DMS79 treated with DMSO at 0.1 percent for 48 hours (cell line): ENCODE measurements at places on chromosomes 1 and 21.

GRCh38 chr1:29317063-29317915, 81.0 kb downstream of the PTPRU start:
- no peak for DNase-seq

GRCh38 chr1:162193221-162193620, 123.7 kb downstream of the NOS1AP start:
- no peak for DNase-seq

- no peak for DNase-seq
These were observed 506 bp downstream of the MYOM3 start for GRCh38 chr1:24111262-24111995.

DNA sequence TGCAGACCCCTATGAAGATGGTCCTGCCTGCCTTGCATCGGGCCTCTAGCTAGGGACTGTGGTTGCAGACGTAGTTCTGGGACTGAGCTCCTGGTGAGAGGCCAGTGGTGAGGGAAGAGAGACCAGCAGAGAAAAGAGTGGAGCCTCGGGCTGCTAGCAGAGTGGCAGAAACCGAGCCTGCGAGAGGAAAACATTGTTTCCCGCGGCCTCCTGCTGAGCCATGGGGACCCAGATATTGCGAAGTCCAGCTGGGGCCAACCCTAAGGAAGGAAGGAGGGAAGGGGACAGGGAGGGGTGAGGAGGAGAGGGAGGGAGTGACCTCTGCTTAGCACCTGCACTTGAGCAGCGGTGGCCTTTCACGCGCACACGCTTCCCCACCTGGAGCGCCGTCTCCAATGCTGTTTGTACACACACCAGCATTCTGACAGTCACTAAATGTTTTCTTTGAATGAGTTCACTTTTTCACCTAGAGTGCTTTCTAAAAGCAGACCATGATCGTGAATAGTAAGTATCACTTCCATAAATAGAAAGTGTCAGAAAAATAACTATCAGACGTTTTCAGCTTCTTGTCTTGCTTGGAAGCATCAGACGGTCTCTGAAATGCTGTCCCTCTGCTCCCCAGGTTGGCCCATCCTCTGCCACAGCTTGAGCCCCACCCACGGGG, 2.5 kb upstream of the FNDC10 start:
- DNase-seq: no peak

DNA sequence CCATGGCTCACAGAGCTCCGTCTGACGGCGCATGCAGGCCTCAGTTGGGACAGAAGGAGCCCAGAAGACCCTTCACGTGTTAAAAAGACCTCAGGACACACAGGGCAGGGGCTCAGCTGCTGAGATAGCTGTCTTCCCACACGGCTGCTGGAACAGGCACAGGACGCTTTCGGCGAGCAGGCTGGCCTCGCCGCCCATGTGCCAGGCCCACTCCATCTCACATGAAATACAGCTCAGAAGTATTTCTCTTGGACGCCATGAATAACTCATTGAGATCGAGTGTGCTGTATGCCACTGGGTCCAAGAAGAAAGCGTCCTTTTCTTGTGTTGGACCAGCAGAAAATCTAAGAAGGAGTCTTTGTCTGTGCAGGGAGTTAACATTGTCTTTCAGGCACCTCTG, 69.6 kb downstream of the SIM2 start:
- DNase-seq: no peak

GRCh38 chr21:41071258-41072171, 96.4 kb upstream of the BACE2 start:
- DNase-seq: no peak

DNA sequence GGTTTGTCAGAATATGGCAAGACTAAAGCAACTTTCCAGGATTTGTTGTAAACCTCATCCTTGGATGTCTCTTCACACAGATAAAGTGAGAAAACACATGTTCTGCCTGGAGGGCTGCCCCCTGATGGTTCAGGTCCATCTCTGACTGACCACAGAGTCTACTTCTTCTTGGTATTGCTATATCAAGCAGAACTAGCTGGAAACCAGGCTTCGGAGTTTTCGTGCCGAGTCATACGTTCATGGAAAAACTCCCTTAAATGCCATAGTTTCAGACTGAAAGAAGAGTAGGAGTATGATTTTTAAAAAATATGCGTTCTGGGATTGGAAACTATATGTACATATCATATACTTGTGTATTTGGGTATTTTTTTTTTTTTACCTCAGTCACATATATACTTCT, 5.8 kb downstream of the OR10T2 start:
- no peak for DNase-seq

DNA sequence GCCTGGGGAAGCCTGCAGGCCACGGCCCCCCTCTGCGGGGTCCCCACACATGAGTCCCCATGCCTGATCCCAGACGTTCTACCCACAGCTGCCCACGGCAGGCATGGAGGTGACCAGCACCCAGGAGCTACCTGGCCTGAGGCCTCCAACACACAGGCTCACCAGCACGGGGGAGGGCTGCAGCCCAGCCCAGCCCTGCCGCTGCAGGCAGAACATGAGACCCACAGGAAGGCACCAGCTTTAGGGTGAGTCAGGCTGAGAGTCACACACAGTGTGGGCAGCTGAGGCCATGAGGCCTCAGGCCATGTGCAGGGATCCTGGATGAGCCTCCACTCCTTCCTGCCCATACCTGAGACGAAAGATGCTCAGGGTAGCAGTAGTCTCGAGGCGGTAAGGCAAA, 121.1 kb downstream of the PSMG1 start:
- no peak for DNase-seq

DNA sequence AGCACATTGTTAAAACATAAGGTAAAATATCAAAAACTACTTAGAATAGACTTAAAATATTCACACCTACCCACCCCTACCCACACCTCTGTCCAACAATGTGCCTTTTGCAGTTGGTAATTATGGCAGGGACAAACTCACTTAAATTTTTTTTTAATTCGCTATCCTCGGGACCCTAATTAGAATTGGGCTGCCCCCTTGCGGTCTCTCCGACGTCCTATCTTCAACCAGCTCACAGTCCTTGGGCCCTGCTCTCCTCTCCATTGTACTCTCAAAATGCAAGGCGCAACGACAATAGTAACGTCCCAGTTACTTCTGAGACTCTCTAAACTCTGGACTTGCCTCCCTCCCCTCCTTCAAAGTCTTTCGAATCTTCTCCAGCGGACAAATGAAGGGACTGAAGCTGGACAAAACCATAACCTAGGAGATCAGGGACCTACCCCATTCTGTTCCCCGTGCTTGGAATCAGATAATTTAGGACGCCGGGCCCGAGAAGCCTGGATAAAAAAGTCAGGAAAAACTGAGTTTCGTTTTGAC, 1.1 kb upstream of the CIART start:
- DNase-seq: peak; percentile 81

DNA sequence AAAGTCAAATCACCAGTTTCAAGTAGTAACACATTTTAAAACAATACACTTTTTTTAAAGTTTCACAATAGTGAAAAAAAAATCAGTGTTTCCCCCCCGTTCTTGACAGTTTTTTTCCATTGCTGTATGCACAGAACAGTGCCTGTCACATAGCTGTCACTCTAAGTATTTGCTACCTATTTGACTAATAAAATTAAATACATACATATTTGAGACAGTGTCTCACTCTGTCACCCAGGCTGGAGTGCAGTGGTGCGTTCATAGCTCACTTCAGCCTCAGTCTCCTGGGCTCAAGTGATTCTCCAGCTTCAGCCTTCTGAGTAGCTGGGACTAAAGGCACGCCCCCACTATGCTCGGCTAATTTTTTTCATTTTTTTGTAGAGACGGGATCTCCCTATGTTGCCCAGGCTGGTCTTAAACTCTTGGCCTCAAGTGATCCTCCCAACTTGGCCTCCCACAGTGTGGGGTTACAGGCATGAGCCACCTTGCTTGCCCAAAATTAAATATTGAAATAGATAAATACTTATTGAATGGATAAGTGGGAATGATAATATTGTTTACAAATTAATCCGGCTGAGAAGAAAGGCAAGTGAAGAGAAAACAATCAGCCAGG, 12.6 kb upstream of the RHBG start:
- peak; percentile 39 for DNase-seq

DNA sequence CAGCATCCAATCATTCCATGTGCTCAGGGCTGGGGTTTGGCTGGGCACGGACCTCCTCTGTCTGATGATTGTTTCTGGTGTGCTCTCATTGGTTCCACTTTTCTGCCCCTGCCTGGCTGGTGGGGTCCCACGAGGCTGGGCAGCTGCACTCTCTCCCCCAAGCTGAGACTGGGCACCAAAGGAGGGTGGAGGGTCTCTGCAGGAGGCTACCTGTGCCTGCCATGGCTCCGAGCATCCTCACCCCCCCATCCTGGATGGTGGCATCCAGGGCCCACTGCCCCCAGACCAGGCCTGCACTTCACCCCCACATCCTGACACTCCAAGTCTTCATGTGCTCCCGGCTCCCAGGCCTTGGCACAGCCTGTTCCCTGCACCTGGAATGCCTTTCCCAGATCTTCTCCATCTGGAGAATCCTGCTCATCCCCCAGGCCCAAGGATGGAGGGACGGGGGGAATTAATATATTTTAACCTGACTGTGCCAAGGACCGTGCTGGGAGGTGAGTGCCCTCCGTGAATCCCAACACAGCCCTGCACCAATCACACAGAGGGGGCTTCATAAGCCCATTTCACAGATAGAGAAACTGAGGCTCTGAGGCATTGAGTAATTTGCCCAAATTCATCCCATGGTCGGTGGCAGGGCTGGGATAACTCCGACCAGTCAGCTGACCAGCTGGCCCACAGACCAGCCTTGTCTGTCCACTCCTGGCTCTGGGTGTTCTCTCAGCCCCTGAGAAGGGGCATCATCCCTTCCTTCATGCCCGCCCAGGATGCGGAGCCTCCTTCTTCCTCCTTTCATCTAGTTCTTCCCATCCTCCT, 403.4 kb downstream of the MATN1 start:
- no peak for DNase-seq
